Femur (tissue), 1 donor: ENCODE measurements at places on chromosomes 2 and 18.
A peak's percentile ranks its signal among the peaks of the same experiment; 100 is the strongest.

DNA sequence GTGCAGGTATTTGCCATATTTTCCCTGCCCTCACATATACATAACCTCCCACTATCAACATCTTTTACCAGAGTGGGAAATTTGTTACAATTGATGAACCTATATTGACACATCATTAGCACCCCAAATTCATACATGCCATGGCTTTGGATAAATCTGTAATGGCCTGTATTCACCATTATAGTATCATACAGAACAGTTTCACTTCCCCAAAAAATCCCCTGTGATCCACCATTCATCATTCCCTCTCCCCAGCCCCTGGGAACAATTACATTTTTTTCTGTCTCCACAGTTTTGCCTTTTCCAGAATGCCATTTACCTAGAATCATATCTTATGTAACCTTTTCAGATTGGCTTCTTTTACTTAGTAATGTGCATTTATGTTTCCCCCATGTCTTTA is 494.5 kb downstream of the RNF144A start:
- DNase-seq, result no peak

DNA sequence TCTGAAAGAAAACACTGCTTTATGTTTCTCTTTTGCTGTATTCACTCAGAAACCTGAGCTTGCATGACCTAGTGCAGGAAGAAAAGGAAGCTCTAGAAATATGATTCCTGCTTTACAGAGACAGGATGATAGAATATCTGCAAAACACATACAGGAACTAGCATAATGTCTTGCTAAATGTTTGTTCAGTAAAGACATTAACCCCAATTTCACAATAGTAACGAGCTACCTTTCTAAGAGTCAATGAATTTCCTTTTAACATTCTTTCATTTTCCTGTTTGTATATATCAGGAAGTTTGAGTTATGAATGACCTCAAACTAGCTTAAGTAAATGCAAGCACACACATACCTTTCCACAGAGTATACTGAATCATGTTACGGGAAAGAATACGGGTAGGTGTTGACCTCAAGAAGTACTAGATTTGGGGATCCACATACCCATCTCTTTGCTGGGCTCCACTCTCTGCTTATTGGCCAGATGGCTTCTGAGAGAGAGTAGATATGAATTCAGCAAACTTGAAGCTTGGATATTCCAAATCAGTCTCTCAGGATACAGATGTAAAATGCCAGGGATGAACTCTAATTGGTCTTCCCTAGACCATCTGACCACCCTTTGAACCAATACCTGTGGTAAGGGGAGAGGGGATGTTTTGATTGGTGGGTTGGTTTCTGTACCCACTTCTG is 18.2 kb upstream of the ACSL3 start:
- no peak for DNase-seq

DNA sequence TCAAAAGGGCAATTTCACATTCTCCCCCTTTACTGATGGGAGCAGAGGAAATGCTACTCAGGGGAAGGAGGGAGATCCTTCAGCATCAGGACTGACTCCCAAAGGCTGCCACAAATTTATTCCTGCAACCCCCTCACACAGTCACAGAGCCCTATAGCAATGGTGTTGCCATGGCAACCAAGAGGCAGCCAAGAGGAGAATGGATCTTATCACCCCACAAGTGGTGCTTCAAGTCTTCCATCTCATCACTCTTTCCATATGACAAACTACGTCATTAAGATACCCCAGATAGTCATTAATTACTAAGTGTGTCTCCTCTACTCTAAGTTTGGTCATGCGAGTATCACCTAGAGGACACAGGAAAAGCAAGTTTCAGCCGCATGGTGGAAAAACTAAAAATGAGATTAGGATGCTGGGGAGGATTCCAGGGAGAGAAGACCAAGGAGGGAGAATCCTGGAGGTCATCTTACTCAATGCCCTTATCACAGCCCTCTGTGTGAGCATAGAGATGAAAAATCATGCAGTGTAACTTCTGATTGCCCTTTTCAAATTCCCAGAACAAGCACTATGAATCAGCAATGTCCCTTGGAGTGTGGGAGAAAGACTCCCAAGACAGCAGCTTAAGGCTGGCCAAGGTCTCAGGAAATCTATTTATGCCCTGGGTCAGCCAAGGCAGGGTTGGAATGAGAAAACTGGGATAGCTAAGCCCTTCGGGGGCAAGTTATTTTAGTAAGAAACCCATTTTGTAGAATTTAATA is 885.7 kb upstream of the KLHL29 start:
- no peak for DNase-seq

GRCh38 chr2:175037941-175038340 is 32.8 kb upstream of the CHN1 start:
- DNase-seq, result no peak

GRCh38 chr2:45168711-45169338 is 159.6 kb upstream of the SIX2 start:
- DNase-seq, result peak; percentile 51

GRCh38 chr2:100761365-100761764 is 58.6 kb upstream of the NPAS2 start:
- DNase-seq, result no peak

DNA sequence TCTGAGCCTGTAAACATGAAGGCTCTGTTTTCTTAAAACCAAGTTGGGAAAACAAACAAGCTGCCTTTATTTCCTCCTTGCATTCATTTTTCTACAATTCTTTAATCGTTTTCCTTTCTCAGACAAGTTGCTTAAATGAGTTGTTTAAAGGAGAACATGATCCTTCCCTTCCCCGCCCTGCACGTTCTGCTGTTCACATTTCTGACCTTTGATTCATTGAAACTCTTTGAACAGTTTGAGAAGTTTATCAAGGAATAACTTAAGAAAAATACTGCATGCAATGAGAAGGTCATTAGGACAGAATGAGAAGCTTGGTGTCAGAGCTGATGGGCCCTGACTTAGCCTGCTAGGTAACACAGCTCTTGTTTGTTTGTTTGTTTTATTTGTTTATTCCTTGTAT is 181.6 kb downstream of the PARD3B start:
- no peak for DNase-seq

DNA sequence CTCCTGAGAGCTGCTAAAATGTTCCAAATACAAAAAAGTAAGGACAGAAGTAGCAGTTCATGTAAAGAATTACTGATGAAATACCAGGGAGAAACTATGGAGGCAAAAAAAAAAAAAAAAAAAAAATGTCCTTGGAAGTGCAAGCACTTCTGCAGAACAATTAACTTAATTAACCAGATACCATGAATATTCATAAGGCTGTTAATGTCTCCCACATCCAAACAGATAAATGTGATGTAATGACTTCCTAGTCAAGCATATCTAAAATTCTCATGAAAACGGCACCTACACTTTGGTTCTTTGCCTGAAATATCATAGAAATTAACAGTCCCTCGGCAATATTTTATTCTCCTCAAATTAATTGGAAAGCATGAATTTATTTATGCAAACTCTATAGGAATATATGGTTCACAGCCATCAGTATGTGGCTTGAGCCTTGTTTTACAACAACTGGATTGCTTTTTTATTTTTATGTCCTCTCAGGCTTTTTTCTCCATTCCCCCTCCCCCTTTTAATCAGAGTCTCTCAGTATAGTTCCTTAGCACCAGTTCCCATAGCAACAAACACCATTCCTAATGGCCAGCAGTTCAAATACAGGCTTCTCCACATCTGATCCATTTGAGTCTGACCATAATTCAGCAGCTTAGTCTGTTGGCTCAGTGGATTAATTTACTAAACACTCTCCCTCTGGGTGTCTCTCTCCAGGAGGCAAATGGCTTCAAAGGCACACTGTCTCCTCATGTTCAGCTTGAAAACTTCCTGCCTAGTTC is 97.1 kb downstream of the ITGA4 start:
- DNase-seq, result no peak

- DNase-seq, result peak; percentile 51
Measured at GRCh38 chr2:102187496-102188150, 800 bp downstream of the IL1RL2 start.

GRCh38 chr2:26299471-26300101 is 46.4 kb upstream of the SELENOI start:
- DNase-seq, result peak; percentile 69
